ENCODE measurements at places on chromosomes 13 and 19.

- no peaks in the 10 kb centered on the region for H3K36me3 ChIP-seq
- H3K4me1 ChIP-seq: peaks cover 21% of the 10 kb centered on the region
- H3K4me3 ChIP-seq: no peak overlapping the region
- no peak overlapping the region for H3K27ac ChIP-seq
Measured at GRCh38 chr19:56137405-56137804, 3.7 kb upstream of the ZNF444 start.

- H3K4me1 ChIP-seq: no peaks in the 10 kb centered on the region
- H3K27ac ChIP-seq: no peak overlapping the region
Measured at GRCh38 chr13:100159584-100159983, 70.7 kb downstream of the PCCA start.

GRCh38 chr13:54928071-54928470 is 1899.5 kb downstream of the OLFM4 start:
- no peak overlapping the region for H3K27ac ChIP-seq
- no peak for DNase-seq
- H3K27me3 ChIP-seq: no peaks in the 10 kb centered on the region

GRCh38 chr13:33230178-33230881 is 55.2 kb downstream of the STARD13 start:
- H3K4me1 ChIP-seq: peaks cover 99% of the 10 kb centered on the region
- DNase-seq: no peak
- H3K4me3 ChIP-seq: no peak overlapping the region
- H3K27me3 ChIP-seq: no peaks in the 10 kb centered on the region
- peaks cover 9% of the 10 kb centered on the region for H3K36me3 ChIP-seq
- peak overlapping the region; percentile 84 for H3K27ac ChIP-seq

- no peaks in the 10 kb centered on the region for H3K4me1 ChIP-seq
- H3K27me3 ChIP-seq: peaks cover 88% of the 10 kb centered on the region
- no peaks in the 10 kb centered on the region for H3K36me3 ChIP-seq
- no peak overlapping the region for H3K27ac ChIP-seq
- H3K4me3 ChIP-seq: no peak overlapping the region
Measured at GRCh38 chr19:54883228-54883627, 9.2 kb downstream of the FCAR start.

- DNase-seq: peak; percentile 52
- H3K36me3 ChIP-seq: no peaks in the 10 kb centered on the region
- H3K4me1 ChIP-seq: peaks cover 9% of the 10 kb centered on the region
- no peak overlapping the region for H3K27ac ChIP-seq
Measured at GRCh38 chr13:29679396-29680053, 84.0 kb upstream of the SLC7A1 start.

DNA sequence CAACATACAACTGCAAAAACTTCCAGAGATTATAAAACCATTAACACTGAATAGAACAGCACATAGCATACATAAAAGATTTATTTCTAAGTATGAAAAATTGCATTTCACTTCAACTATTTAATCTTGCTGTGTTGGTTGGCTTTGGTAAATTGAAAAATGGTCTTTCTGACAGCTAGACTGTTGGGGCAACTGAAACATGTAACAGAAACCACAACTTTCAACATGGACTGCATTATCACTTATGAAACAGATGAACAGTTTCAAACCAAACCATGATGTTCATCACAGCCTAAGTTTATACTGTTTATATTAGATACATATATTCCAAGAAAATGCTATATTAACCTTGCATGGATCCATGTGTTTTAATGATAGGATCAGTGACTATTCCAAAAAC is 324.1 kb upstream of the PCDH9 start:
- no peaks in the 10 kb centered on the region for H3K36me3 ChIP-seq
- no peak overlapping the region for H3K27ac ChIP-seq
- no peaks in the 10 kb centered on the region for H3K27me3 ChIP-seq
- no peak overlapping the region for H3K4me3 ChIP-seq
- H3K4me1 ChIP-seq: no peaks in the 10 kb centered on the region

DNA sequence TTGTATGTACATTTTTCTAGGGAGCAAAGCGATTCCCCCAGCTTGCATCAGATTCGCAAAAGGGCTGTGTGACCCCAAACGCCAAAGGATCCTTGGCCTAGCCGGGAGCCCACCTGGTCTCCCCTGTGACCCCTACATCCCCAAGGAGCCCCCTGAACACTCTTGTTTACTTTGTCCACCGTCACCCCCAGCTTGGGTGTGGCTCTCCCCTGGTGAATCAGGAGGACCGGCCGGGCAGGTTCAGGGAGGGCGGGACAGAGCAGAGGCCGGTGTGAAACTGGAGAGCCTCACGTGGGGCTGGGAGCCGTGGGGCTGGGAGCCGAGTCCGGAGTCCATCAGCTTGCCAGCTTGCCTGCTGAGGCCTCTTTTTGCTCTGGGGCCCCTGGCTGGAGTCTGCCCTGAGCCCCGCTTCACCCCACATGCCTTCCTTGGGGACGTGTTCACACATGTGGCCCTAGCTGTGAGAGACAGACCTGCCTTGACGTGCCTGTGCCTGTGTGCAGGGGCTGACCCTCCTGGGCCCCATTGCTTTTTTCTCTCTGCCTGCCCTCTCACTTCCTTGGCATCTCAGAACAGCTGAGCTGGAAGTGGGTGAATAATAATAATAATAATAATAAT is 2.0 kb downstream of the ITPKC start:
- H3K27ac ChIP-seq: peak overlapping the region; percentile 97
- peaks cover 84% of the 10 kb centered on the region for H3K4me1 ChIP-seq
- peak overlapping the region; percentile 85 for H3K4me3 ChIP-seq
- DNase-seq: peak; percentile 52
- H3K27me3 ChIP-seq: no peaks in the 10 kb centered on the region
- H3K36me3 ChIP-seq: peaks cover 17% of the 10 kb centered on the region

DNA sequence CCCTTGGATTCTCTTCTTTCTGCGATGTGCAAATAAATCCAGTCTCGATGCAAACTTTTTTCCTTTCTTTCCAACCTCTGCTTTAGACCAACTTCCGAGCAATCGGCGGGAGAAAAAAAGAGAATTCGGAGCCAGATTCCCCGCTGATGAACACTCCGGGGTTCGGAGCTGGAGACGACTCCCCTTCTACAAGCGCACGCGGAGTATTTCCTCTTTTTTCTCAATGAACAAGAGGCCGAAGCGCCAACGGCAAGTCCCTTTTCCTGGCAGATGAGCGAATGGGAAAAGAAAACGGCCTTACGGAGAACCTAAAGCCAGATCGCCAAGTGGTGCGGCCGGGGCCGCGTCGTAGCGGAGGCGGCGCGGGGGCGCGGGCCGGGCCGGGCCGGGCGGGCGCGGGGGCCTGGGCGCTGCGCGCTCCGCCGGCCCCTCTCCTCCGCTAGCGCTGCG is 250 bp downstream of the SPRY2 start:
- H3K36me3 ChIP-seq: peaks cover 17% of the 10 kb centered on the region
- no peaks in the 10 kb centered on the region for H3K27me3 ChIP-seq
- peaks cover 80% of the 10 kb centered on the region for H3K4me1 ChIP-seq
- DNase-seq: no peak

DNA sequence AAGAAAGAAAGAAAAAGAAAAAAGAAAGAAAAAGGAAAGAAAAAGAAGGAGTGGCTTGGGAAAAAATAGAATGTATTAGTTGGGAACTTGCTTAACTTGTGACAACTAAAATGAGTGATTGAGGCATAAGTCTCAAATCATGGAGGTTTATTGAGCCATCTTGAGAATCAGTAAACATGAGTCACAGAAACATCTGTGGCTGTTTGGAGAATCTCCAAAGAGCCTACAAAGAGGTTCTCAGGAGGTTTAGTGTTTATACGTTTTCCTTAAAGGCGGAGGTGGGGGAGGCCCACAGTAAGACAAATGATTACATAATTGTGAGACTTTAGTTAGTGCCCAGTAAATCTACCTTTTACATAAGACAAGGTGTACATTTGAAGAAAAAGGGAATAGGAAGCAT is 38.6 kb downstream of the WDR87 start:
- H3K27ac ChIP-seq: no peak overlapping the region
- H3K27me3 ChIP-seq: peaks cover 18% of the 10 kb centered on the region
- no peak for DNase-seq
- no peaks in the 10 kb centered on the region for H3K4me1 ChIP-seq
- no peak overlapping the region for H3K4me3 ChIP-seq

GRCh38 chr13:85108356-85108755 is 690.9 kb downstream of the SLITRK6 start:
- no peaks in the 10 kb centered on the region for H3K4me1 ChIP-seq
- H3K4me3 ChIP-seq: no peak overlapping the region
- H3K27me3 ChIP-seq: no peaks in the 10 kb centered on the region
- H3K36me3 ChIP-seq: no peaks in the 10 kb centered on the region
- no peak for DNase-seq

DNA sequence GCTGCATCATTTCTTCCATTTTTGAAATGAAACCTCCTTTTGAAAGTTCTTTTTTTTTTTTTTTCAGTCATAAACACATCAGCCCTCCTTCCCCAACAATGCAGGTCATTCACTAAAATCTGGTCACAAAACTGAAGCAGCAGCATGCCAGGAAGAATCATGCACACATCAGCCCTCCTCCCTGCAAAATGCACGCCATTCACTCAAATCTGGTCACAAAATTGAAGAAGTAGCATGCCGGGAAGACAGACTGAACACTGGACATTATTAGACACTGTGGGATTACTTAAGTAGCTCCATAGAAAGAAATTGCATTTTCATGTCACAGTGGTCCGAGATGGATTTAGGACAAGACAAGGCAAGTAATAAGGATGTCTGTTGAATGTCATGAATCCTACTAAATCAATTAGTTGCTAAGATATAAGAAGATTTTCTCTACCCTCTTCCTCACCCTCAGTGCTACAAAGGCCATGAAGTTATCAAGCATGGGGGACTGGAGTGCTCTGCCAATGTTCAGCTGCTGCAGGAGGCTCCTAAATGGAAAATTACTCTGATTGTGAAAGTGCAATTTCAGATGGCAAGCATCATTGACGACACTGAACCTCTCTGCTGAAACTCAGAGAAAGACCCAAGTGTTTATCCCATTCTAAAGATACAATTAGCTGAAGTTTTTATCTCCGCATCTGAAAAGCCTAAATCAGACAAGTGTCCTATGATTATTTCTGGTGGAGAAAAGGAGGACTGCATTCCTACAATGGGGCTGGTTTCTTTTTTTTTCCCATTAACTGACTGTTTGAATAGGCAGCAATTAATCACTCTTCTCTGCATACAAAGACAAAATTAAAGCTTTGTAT is 913.2 kb downstream of the DIAPH3 start:
- no peak for DNase-seq
- H3K27ac ChIP-seq: no peak overlapping the region
- no peak overlapping the region for H3K4me3 ChIP-seq
- H3K36me3 ChIP-seq: no peaks in the 10 kb centered on the region
- peaks cover 2% of the 10 kb centered on the region for H3K4me1 ChIP-seq
- H3K27me3 ChIP-seq: no peaks in the 10 kb centered on the region
